ENCODE measurements at places on chromosomes 6 and 20. TPM values are rescaled to one million over a fixed set of nuclear protein-coding genes. Genes with fewer than 3 reads are reported as not detected.

GPR6 gene
- not detected for total RNA-seq

TPBG gene
- total RNA-seq: 13.4 TPM

MCCD1 gene
- not detected for total RNA-seq

DNA sequence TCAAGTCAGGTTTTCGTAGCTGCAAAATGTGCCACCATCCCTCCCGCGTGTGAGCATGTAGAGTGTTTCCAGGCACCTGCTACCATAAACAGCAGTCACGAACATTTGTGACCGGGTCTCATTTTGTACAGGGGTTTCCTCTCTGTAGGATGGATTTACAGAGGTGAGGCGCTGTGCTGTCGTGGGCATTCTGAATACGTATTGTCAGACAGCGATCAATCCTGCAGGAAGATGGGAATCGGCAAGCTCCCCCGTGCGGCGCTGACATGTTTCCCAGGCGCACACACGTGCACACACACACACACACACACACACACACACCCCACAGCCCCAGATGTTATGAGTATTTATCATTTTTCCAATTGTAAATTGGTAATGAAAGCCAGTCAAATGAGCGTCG, 15.8 kb downstream of the ANKRD60 start:
- H3K36me3 ChIP-seq: no peaks in the 10 kb centered on the region
- peaks cover 8% of the 10 kb centered on the region for H3K4me1 ChIP-seq
- peaks cover 42% of the 10 kb centered on the region for H3K27me3 ChIP-seq
- H3K27ac ChIP-seq: no peak overlapping the region

DNA sequence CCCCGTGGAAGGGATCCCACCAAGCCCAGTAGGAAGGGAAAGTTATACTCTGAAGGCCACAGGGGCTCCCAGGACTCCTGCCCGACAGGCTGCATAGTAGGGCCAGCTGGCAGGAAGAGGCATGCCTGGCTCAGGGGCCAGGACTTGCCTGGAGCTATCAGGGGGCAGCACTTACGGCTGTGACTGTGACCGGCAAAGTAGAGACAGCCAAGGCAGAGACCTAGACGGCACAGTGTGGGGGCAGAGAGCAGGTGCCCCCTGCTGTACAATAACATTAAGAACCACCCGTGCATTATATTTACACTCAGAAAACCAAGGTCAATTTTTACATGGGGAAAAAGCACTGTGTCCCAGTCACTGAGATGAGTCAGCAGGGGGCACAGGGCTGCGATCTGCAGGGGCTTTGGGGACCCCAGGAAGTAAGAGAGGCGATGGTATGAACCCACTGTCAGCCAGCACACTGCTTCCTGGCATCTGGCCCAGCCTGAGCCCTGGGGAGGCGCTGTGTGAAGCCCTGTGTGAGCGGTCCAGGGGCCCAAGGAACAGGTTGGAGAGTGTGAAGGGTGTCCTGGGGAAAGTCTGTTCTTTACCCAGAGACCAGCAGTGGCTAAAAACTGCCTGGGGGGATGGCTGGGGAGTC, 9.9 kb downstream of the CCDC167 start:
- H3K36me3 ChIP-seq: no peaks in the 10 kb centered on the region
- DNase-seq: no peak
- no peaks in the 10 kb centered on the region for H3K4me1 ChIP-seq
- no peak overlapping the region for H3K4me3 ChIP-seq
- no peaks in the 10 kb centered on the region for H3K27me3 ChIP-seq

DNA sequence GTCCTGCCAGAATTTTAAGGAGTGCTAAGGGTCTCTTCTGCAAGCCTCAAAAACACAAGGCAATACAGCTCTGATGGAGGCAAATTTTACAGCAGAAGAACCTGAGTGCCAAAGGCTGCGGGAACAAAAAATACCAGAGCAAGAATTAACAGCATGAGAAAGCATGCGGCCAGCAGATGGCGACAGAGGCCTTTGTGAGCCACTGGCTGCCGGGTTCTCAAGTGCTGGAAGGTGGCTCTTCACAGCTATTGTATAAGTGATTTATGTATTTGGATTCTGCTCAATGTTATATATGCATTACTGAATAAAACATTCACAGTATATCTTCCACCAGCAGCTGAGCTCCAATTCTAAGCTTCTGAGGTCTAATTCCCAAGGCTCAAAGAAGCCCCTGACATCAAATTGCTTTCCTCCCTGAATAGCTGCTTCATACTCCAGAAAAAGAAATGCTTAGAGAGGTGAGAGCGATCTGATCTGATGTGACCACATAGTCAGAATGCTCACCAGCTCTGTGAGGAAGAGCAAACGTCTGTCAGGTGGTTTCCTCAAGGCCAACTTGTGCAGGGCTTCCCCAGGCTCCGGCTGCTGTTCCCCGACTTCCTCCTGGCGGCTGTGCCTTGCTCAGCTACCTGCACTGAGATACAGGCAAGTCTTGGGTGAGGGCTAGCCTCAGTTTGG, 58.6 kb downstream of the PPP1R3G start:
- H3K27ac ChIP-seq: no peak overlapping the region
- H3K36me3 ChIP-seq: no peaks in the 10 kb centered on the region
- peak; percentile 88 for DNase-seq
- H3K27me3 ChIP-seq: no peaks in the 10 kb centered on the region

Measured in transverse colon (tissue), 4 donors.